Stimulated activated CD4-positive, alpha-beta T cell treated with anti-CD3 and anti-CD28 coated beads, TNF-alpha, amount 100 ng/mL, for 4 hours (primary cell): ENCODE measurements at places on chromosomes 4 and X.

GRCh38 chr4:10243856-10244255 is 127.3 kb upstream of the WDR1 start:
- no peak for DNase-seq

DNA sequence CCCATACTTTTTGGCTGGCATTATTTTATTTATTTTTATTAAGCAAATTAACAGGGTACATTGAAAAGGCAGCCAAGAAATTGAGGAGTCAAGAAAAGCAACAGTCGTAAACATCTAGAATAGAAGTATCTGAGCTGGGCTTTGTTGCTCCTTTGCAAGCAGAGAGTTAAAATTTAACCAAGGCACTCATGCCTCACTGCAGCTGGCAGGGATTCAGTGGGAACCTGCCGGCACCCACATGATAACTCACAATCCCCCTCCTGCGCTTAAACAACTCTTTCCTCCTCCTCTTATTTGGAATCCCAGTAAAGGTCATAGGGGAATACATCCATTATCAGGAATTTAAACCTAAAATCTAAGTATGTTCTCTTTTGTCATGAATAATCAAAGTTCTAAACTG is 115.5 kb downstream of the SOX3 start:
- no peak for DNase-seq

DNA sequence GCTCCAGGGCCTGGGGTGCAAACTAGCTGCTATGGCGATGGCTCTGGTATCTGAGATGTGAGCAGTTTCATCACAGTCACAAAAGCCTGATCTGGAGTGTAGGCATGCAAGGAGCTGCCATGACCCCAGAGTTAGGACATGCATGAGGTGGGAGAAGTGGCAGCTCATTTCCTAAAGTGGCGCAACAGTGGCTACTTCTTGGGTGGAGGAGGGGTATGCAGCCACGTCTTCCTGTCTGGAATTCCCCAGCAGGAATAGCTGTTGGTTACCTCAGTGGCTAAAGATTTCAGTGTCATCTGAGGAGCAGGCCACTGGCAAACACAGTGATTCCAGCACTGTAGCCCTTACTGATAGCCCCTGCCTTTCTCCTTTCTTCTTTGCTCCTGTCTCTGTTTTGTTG is 1382.5 kb downstream of the C4orf33 start:
- DNase-seq: no peak

DNA sequence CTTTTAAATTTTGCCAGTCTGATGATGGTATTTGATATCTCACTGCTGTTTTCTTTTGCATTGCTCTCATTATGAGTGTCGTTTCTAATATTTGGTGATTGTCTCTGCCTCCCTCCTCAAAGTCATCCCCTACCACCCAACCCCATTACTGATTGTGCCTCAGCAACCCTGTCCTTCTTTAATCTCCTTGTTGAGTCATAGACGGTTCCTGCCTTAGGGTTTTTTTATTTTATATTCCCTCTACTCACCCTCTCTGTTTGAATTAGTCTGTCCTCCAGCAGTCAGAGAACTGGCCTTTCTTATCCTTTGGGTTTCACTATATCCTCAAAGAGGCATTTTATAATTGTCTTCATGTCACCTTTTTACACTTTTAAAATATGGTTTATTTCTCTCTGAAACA is 409.3 kb upstream of the CPEB2 start:
- no peak for DNase-seq
